ENCODE measurements at places on chromosomes 5 and 9.

DNA sequence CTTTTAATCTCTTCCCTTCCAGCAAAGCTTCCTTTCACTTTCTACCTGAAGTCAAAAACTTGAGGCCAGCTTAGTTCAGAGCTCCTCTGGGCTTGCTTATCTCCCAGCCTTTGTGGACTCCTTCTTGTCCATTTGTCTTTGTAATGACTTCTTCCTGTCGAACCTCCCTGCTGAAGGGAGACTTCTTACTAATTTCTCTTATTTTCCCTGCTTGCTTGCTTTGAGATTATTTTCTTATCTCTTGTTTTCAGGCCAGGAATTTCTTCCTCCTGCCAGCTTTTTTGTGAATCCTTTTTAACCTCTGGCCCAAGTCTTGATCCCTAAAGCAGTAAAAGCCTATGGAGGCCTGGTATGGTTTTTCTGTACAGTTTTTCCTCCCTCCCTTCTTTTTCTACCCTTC lies 46.8 kb upstream of the DHFR start:
- H3K36me3 ChIP-seq, result no peaks in the 10 kb centered on the region
- H3K4me3 ChIP-seq, result no peak overlapping the region
- H3K27me3 ChIP-seq, result no peaks in the 10 kb centered on the region
- H3K27ac ChIP-seq, result no peak overlapping the region

- no peaks in the 10 kb centered on the region for H3K36me3 ChIP-seq
- H3K4me1 ChIP-seq, result no peaks in the 10 kb centered on the region
- no peak overlapping the region for H3K27ac ChIP-seq
- H3K27me3 ChIP-seq, result peaks cover 6% of the 10 kb centered on the region
- no peak for DNase-seq
Measured at GRCh38 chr5:58486290-58486689, 4.9 kb upstream of the GAPT start.

GRCh38 chr9:2419347-2419746 lies 202.2 kb upstream of the VLDLR start:
- no peak overlapping the region for H3K27ac ChIP-seq
- no peaks in the 10 kb centered on the region for H3K27me3 ChIP-seq
- DNase-seq, result no peak
- H3K4me1 ChIP-seq, result no peaks in the 10 kb centered on the region
- H3K36me3 ChIP-seq, result no peaks in the 10 kb centered on the region
- H3K4me3 ChIP-seq, result no peak overlapping the region

DNA sequence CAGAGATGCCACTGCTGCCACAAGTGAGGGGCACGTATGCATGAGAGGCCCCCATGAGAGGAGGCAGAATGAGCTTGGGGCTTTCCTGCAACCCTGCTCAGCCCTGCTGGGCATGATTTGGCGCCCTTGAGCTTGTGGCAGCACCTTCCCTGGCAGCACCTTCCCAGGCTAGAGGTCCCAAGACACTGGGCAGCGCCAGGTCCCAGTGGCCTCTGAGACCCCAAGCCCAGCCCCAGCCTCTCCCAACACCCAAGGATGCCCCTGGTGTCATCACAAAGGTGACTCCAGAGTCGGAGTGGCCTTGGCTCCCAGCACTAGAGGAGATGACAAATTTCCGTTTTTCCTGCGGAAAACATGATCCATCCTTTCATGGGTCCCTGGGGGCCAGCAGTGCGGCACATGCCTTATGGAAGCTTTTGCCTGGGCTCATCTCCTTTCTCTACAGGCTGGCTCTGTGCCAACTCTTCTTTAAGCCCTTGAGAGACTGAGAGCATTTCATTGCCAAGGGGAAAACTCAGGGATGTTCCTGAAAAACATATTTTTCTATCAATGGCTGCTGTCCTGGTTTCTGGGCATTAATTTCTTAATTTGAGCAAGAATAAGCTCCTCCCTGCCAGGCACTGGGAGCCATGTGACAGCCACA lies 77.1 kb upstream of the ADAMTS2 start:
- H3K27ac ChIP-seq, result no peak overlapping the region
- no peaks in the 10 kb centered on the region for H3K27me3 ChIP-seq
- no peak overlapping the region for H3K4me3 ChIP-seq
- H3K4me1 ChIP-seq, result no peaks in the 10 kb centered on the region
- H3K36me3 ChIP-seq, result no peaks in the 10 kb centered on the region
